ENCODE measurements at places on chromosomes 1 and 21.
A peak's percentile ranks its signal among the peaks of the same experiment; 100 is the strongest.

GRCh38 chr1:77047978-77048614, 171.1 kb downstream of the PIGK start:
- DNase-seq, result no peak

DNA sequence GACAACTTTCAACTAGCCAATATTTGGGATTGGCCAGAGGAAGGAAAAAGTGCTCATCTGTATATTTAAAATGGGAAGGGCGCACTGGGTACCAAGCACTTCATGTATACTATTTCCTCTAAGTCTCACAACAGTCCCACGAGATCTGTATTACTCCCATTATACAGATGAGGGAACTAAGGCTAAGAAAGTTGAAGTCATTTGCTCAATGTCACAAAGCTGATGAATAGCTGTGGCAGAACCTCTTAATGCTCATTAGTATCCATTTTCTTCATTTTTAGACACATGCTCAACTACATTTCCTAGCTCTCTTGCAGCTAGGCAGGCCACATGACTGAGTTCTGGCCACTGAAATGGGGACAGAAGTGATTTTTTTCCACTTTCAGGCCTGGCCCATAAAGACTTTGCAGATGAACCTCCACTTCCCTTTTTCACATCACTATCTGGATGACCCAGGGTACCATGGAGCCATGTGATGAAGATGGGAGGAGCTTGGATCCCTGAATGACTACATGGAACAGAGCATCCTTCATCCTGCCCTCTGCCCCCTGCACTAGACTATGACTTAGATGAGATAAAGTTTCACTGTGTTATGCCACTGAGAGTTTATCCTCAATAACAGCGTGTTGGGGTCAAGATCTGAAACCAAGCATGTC, 31.8 kb downstream of the ATF3 start:
- DNase-seq, result no peak

- no peak for DNase-seq
Observed at GRCh38 chr1:117059334-117059677, 820 bp upstream of the TTF2 start.

- no peak for DNase-seq
Observed at GRCh38 chr1:218546314-218546713, 201.2 kb downstream of the TGFB2 start.

GRCh38 chr21:36792505-36792967, 93.6 kb downstream of the SIM2 start:
- DNase-seq, result no peak

GRCh38 chr1:156677616-156678596, 699 bp upstream of the NES start:
- DNase-seq, result peak; percentile 5

DNA sequence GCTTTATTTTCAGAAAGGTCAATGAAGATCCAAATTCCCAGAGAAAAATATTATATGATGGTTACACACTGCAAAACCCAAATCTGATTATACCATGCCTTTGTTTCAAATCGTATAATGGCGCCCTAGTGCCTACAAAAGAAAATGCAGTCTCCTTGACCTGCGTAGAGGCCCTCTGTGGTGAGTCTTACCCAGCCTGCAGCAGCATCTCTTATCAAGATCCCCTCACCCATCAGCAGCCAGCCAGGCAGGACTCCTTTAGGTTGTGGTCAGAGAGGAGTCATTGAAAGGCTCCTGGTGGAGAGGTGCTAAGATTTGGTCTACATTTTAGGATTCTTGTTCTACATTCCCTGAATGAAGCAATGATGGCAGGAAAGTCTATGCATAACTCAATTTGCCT, 23.7 kb upstream of the DAB1 start:
- DNase-seq, result no peak

DNA sequence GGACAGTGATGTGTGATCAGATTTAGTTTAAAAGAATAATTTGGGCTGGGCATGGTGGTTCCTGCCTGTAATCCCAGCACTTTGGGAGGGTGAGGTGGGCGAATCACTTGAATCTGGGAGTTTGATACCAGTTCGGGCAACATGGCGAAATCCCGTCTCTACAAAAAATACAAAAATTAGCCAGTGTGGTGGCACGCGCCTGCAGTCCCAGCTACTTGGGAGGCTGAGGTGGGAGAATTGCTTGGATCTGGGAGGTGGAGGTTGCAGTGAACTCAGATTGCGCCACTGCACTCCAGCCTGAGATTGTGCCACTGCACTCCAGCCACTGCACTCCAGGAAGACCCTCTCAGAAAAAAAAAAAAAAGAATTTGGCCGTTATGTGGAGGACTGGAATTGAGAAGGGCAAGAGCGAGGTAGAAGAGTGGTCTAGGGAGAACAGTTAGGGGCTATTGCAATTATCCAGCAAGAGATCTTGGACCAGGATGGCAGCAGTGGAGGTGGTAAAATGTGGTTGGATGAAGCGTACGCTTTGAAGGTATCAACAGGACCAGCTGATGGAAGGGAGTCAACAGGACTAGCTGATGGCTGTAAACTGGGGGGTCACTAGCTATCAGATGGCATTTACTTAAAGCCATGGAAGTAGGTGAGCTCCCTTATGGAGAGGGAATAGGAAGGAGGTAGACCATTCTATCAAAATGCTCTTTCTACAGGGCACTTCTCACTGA, 9.6 kb downstream of the BTBD19 start:
- no peak for DNase-seq

DNA sequence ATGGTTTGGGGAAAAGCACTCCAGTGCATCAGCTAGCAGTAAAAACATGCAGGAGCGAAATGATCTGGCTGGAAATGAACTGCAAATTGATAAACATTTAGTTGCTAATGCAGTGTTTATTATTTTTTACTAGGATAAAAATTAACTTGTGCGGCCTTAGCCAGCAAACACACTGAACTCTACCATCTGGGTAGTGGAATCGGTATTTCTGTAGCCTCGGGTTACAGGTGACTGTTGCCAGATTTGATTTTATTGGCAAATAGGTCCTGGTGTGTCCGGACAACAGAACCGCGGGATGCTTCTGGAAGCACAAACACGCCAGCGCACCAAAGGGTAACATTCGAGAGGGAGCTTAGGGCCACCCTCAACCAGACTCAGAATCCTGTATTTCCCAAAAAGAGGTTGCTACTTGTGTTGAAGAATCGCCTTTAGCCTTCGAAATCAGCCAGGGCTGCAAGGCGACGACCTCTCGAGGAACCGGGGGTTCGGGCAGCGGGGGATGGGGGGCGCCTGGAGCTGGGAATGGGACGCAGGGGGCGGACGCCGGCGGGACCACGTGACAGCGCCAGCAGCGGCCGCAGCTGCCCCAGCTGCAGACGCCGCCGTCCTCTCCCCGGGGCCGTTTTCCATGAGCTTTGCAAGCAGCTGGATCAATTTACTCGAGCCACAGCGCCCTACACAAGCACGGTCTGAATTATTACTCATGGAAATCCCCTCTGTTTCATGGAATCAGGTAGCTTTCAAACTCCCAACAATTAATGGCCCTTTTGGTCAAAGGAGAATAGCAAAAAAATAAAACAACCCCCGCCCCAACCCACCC, 158.8 kb downstream of the TOMM20 start:
- peak; percentile 48 for DNase-seq

DNA sequence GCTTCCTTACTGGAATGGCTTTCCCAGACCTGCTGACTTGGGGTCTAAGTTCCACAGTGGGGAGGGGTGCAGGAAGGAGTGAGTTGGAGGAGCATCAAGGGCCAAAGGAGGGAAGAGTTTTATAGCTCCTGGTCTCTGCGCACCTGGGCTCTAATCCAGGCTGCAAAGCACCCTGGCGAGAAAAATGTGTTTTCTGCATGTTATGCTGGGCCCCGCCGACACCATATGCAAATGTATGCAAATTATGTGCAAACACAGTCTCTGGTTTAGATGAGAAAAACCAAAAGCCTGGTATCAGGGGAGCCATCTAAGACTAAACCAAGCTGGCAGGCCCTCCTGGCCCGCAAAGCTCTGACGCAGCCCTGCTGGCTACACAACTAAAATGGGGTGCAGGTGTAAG, 95.0 kb downstream of the VWA5B1 start:
- no peak for DNase-seq

- no peak for DNase-seq
Observed at GRCh38 chr1:232456714-232457113, 173.2 kb downstream of the SIPA1L2 start.

GRCh38 chr21:45451771-45452182, 46.8 kb downstream of the COL18A1 start:
- no peak for DNase-seq

DNA sequence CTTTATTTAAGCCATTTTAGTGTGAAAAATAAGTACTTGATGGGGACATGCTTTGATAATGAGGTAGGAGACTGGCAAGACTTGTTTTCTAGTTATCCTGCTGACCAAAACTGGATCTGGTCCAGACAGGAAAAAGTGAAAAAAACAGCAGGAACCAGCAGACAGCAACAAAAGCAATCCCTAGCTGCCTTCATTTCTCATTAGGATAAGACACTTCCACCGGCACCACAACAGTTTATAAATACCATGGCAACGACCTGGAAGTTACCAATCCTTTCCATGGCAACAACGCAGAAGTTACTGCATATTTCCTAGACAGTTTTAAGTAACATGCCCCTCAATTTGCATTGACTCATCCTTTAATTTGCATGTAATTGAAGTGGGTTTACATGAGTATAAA, 993.8 kb upstream of the NCAM2 start:
- no peak for DNase-seq

DNA sequence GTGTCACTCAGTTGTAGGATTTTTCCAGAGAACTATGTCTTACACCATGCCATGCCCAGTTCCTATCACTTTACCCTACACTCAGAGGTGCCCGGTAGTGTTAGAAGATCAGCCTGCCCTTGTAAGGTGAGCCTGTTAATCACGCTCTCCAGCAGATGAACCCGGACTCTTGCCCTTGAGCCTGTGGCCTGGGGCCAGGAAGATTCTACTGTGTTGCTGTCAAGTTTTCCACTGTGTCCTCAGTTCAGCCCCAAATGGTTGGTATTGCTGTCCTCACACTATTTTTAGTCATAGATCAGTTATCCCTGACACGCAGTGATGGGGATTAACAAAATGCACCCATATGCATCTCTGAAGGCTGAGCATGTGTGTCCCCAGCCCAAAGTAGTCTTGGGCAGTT, 105.0 kb upstream of the SPAG17 start:
- no peak for DNase-seq

- no peak for DNase-seq
Observed at GRCh38 chr1:174040387-174040786, 18.2 kb upstream of the RC3H1 start.

DNA sequence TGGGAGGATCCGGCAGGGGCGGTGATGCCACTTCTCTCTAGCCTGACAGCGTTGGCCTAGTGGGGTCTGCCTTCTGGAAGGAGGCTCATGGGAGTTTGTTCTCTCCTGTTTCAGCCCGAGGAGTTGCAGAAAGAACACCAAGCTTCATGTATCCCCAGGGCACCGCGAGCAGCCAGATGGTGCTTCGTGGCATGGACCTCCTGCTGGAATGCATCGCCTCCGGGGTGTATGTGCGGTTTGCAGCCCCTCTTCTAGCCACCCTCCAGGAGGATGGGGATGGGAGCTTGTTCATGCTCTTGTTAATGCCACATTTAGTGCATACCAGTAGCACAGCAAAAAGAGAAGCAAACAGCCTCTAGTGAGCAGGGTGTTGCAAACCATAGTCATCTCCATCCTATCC, 74.9 kb upstream of the CNTN2 start:
- DNase-seq, result no peak

GRCh38 chr1:186923486-186923885, 94.7 kb downstream of the PLA2G4A start:
- no peak for DNase-seq

DNA sequence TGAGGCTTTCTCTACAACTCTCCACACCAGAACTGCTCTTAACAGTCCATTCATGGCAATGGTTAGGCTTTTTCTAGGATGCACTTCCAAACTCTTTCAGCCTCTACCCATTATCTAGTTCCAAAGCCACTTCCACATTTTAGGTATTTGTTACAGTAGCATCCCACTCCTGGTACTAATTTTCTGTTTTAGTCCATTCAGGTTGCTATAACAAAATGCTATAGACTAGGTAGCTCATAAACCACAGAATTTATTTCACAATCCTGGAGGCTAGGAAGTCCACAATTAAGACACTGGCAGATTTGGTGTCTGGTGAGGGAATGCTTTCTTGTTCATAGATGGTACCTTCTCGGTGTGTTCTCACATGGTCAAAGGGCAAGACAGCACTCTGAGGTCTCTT, 17.3 kb upstream of the EPS8L3 start:
- no peak for DNase-seq

DNA sequence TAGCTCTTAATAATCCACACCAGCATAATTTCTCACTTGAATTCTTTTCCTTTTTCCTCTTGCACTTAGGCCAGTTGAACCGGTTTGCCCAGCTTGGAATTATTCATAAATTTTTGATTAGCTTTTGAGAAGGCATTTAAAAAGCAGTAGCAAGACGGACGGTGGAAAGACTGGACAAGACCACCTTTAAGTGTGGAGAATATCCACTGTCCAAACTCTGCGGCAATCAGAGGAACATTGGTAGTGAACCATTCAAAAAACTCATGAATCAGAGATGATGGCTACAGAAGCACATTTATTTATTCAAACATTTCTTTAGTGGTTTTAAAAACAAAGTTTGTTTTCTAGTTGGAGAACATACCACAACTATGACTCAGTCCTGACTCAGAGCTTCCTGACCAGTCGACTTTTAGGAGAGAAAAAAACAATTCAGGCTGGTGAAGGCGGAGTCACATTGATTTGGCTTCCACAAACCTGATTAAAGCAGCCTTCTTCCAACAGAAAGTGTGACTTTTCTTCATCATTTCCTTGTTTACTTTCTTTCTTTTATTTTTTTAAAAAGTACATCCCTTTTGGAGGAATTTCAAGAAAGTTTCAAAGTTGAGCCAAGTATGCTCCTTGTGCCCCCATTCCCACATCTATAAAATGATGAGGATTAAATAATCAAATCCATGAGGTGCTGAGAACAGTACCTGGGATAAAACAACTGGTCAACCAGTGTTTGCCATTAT, 128.8 kb downstream of the ADSS2 start:
- DNase-seq, result no peak

DNA sequence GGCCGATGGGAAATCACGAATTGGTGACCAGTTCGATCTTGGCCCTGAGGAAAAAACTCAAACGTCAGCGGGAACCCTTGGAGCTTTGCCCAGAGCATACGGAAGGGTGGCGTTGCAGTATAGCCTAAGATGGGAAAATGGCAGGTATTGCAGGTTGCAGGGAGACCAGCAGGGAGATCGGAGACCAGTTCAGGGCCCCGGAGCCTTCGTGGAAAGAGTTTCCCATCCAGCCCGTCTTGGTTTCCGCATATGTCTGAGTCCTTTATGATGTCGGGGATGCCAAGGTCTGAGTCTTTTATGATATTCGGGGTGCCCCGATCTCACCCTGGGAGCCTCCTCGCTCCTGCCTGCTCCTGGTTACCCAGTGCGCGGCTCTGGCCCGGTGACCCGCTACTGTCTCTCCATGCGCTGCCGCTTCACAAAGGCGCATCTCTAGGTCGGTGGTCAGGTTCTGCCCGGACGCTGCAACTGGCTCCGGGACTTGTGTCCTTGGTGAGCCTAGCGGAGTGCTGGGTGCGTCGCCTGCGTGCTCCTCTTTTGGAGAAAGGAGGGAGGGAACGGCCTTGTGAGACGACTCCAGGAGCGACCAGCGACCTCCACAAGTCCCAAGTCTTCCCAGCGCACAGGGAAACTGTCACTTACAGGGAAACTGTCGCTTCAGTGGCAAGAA, 94.2 kb downstream of the PRKAB2 start:
- no peak for DNase-seq
